ENCODE measurements at places on chromosomes 4 and X. TPM values are rescaled to one million over a fixed set of nuclear protein-coding genes. Genes with fewer than 3 reads are reported as not detected.

EDA gene
- 0.49 TPM for total RNA-seq

ASB9 gene
- 0.52 TPM for total RNA-seq

P2RY10 gene
- 42.2 TPM for total RNA-seq

TACC3 gene
- 190 TPM for total RNA-seq

STK26 gene
- total RNA-seq, result 75.4 TPM

STAP1 gene
- total RNA-seq, result 3.0 TPM

TEX13B gene
- not detected for total RNA-seq

PCDH18 gene
- total RNA-seq, result not detected

SORCS2 gene
- not detected for total RNA-seq

SHOX gene
- total RNA-seq, result not detected

DNA sequence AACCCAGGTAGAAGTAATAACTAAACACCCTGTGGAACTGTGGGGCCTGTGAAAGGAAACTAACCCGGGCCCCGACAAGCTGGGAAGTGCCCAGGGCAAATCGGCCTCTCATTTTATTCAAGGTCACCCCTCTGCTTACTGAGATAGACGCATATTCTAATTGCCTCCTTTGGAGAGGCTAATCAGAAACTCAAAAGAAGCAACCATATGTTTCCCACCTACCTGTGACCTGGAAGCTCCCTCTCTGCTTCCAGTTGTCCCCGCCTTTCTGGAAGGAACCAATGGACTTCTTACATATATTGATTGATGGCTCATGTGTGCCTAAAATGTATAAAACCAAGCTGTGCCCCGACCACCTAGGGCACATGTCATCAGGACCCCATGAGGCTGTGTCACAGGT, 23.1 kb upstream of the DHRSX start:
- no peak for DNase-seq

- DNase-seq, result no peak
Observed at GRCh38 chr4:78320349-78320935, 231.1 kb upstream of the ANXA3 start.

GRCh38 chr4:165426331-165426730, 47.5 kb downstream of the CPE start:
- no peak for DNase-seq

DNA sequence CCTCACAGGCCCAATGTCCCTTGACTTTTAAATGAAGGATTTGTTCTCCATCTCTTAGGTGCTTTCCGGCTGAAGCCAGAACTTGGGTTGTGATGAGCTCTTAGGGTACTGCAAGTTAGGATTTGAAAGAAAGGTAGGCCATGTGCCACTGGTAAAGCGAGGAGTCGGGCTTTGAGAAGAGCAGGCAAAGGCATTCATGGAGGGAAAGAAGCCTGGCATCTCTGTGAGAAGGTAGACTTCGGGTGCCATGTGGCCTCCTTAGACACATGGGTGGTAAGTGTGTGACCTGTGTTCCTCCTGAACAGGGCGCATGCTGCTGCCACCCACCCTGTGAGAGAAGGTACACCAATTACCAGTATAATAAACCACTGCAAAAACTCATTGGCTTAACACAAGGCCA, 102.9 kb downstream of the GATB start:
- no peak for DNase-seq

DNA sequence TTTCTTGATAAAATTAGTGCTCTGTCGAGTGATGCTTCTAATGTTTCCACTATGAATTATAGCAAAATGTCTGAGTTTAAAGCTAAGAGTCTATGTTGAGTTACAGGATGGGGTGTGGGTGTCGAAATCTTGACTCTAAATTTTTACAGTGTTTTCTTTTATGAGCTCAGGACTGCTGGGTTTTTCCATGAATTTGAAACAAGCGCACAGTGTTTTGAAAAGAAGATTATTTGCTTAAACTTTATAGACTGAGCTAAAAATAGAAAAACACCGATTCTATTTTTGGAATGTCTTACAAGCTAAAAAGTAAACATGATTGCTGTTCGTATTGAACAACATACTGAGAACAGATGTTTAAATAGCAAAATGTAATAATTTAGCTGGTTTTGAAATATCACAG, 7.5 kb downstream of the PTTG2 start:
- DNase-seq, result no peak

GRCh38 chr4:183721207-183722081, 62.4 kb downstream of the TRAPPC11 start:
- DNase-seq, result peak; percentile 68

DNA sequence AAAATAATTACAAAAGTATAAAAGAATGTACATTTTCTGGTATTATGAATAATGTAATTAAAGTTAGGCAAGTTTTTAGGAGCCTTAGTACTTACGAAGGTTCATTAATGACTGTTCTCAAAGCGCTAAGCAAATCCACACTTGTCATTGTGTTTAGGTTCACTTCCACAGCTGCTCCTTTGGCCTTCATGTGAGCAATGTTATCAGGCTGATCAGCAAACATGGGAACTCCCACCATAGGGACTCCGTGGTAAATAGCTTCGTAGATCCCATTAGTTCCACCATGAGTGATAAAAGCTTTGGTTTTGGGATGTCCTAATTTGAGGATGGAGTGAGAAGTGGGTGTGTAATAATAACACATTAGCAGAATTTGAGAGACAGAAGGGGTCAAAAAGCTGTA, 45.1 kb downstream of the UGT2A2 start:
- no peak for DNase-seq

- DNase-seq, result no peak
Observed at GRCh38 chr4:87961993-87962392, 13.5 kb upstream of the SPP1 start.

DNA sequence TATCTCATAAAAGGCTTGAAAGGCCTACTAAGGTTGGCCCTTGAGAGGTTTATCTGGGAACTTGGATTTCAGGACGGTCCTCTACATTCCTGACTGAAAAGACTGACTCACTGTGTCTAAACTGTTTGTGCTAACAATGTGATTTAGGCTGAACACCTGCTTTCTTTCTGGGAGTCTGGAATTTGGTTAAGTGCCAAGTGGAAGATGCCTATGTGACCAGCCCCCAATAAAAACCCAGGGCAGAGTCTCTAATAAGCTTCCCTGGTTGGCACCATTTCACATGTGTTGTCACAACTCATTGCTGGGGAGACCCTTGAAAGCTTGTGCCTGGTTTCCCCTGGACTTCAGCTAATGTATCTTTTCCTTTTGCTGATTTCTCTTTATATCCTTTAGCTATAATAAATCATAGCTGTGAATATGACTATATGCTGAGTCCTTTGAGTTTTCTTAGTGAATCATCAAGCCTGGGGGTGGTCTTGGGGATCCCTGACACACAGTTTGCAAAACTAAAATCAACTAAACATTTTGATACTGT, 55.1 kb downstream of the GPR82 start:
- DNase-seq, result no peak

GRCh38 chr4:85548841-85549240, 73.9 kb downstream of the ARHGAP24 start:
- no peak for DNase-seq

DNA sequence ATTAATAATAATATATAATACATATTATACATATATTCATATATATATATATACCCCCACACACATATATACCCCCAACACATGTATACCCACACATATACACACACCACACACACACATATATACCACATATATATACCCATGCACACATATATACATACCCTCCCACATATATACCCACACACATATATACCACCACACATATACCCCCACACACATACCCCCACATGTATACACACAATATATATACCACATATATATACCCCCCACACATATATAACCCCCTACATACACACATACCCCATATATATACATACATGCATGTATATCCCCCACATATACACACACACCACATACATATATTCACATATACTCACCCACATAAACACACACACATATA, 52.0 kb downstream of the NSG1 start:
- DNase-seq, result no peak

- DNase-seq, result peak; percentile 90
Observed at GRCh38 chr4:38310446-38311043, 350.3 kb downstream of the PTTG2 start.

DNA sequence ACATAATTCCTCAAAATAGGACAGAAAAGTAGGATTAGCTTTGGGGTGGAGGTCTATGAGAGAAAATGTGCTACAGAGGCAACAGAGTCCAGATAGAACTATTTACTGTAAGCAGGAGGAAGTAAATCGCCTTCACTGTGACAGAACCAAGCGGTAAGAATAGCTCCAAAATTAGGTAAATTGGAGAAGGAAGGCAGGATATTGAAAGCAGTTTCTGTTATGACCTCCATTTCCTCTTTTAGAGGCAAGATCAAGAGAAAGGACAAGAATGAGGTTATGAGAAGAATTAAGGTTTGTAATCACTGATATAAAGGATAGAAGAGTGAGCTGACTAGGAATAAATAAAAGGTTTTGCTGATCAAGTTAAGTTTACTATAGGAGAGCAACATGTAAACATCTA, 44.1 kb upstream of the NEUROG2 start:
- no peak for DNase-seq

GRCh38 chr4:15253349-15253748, 174.5 kb upstream of the C1QTNF7 start:
- DNase-seq, result no peak

DNA sequence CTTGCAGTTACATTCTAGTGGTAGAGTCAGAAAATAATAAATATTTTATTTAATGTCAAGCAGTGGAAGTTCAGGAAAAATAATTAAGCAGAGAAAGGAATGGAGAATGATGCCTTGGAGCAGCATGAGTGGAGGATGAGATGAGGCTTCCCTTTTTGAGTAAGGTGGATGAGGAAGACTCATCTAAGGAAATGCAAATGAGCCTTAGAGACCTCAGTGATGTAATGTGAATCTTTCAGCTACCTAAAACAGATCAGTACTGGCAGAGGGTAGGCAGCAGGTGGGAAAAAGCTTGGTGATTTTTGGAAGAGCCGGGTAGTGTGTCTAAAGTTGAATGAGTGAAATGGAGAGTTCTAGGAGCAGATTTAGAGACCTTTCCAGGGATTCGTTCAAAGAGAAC, 118.2 kb downstream of the GRID2 start:
- no peak for DNase-seq

- no peak for DNase-seq
Observed at GRCh38 chr4:139763205-139763604, 97.6 kb downstream of the MGST2 start.

- no peak for DNase-seq
Observed at GRCh38 chrX:13614154-13614553, 38.8 kb upstream of the TCEANC start.

DNA sequence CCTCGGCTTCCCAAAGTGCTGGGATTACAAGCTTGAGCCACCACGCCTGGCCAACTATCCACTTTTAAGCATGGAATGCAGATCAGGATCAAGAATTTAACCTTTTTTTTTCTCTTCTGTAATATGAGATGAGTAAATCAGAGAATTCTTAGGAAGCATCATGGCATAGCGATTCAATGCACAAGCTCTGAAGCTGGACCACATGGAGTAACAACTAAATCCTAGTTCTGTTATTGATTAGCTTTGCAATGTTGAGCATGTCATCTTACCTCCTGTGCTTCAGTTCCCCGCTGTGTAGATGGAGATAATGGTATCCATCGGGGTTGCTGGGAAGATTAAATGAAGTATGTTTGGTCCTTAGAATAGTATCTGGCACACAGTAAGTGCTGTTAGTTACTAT, 1.9 kb upstream of the SNX25 start:
- no peak for DNase-seq

- no peak for DNase-seq
Observed at GRCh38 chrX:16946971-16947562, 609 bp downstream of the REPS2 start.

DNA sequence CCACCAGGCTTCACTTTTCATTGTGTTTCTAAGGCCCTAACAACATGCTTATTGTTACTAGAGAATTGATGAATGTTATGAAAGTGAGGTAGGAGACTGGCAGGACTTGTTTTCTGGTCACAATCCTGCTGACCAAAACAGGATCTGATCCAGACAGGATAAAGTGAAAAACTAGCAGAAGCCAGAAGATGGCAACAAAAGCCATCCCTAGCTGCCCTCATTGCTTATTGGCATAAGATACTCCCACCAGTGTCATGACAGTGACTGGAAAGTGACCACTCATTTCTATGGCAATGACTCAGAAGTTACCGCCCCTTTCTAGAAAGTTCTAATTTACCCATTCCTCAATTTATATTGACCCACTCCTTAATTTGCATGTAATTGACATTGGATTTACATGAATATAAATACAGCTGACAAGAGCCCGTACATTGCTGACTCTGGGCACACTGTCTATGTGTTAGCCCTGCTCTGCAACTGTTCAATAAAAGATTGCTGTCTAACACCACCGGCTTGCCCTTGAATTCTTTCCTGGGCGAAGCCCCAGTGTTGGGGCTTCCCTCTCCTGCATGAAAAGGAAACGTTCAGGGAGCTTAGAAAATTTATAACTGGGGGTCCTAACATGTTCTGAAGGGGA, 30.0 kb upstream of the FGG start:
- DNase-seq, result no peak

- no peak for DNase-seq
Observed at GRCh38 chrX:154727871-154728270, 23.0 kb downstream of the GAB3 start.

DNA sequence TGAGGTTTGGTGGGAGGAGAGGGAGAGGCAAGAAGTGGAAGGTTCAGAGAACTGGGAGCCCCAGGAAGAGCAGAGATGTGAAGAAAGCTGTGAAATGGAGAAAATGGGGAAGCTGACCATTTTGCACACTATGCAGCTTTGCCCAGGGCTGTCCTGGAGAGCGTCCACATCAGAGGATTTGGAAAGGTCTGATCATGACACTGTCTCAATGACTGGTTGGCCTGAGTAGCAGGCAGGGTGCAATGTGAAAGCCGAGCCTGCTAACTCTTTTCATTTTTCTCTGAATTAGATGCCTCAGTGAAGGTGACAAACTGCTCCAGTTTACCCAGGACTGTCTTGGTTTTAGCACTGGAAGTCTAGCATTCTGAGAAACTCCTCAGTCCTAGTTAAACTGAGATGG, 330.1 kb upstream of the RPS6KA3 start:
- no peak for DNase-seq

DNA sequence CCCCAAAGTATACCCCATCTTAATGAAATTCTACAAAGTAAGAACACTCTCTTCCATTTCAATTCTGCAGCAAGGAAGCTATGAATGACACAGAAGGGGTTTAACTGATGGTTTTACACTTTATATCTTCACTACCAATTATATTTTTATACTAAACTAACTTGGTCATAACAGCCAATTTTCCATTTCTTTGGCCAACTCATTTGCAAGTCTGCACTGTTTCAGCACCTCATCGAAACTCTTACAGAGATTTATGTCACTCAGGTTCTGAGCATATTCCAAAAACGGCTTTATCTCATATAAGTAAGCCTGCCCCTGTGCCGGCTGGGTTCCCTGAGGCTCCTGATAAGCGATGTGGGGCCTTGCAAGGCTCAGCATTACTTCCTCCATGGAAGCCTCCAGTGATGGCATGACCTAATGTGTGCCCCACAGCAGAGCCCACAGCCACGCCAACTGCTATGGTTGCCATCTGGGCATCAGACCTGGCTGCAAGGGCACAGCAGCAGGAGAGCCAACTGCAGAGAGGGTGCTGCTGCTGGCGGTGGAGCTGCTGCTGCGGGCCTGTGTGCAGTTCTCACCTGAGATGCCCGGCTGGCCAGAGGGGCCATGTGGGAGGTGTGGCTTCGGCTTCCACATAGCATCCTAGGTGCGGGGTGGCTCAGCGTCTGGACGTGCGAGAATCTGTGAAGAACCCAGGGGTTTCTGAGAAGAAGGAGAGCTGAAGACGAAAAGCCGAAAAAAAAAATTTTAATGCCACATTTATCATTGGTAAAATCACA, 13.4 kb upstream of the IBSP start:
- no peak for DNase-seq
